ENCODE measurements at places on chromosomes 2 and 18.

DNA sequence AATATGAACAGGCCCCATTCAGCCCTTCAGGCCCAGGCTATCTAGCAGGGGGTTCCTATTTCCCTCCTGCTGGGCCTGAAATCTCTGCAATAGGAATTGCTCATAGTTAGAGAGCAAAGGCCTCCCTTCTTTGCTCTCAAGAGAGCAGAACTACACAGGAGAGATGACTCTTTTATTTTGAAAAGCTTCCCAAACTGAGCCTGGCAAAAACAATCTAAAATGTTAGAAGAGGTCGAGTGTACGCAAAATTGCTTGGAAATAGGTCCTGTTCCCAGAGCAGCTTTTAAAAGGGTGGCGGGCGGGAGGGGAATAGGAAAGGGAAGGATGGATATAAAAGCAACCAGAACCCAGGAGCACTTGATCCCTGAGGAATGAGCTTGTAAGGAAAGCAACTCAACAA is 68.4 kb upstream of the APCDD1 start:
- DNase-seq, result no peak

DNA sequence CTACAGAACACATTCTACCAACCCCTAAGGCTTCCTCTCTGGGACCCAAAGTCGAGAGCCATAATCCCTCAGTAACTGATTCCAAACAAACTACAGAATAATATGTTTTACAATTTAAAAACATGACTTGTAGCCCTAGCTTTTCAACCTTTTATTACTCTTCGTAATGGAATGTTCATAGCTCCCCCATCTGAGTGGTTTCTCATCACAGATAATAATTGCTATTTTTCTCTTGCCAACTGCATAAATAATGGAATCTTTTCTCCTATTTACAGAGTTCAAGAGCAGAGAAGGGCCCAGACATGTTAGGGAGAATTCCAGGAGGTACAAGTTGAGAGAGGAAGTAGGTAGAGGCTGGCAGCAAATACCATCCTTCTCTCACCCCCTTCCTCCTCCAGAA is 59.9 kb upstream of the CERS6 start:
- no peak for DNase-seq

- DNase-seq, result no peak
Observed at GRCh38 chr2:68722712-68723111, 11.9 kb upstream of the ARHGAP25 start.

GRCh38 chr2:71700658-71701397 is 247.5 kb downstream of the DYSF start:
- no peak for DNase-seq

GRCh38 chr2:204535356-204535755 is 9.9 kb upstream of the PARD3B start:
- DNase-seq, result no peak

- DNase-seq, result no peak
Observed at GRCh38 chr2:143953451-143954030, 566.4 kb downstream of the ZEB2 start.
